IPS DF 6.9 (cell line): ENCODE measurements at places on chromosomes 6 and 20.

- DNase-seq: no peak
Measured at GRCh38 chr6:87196275-87196842, 41.0 kb downstream of the ZNF292 start.

DNA sequence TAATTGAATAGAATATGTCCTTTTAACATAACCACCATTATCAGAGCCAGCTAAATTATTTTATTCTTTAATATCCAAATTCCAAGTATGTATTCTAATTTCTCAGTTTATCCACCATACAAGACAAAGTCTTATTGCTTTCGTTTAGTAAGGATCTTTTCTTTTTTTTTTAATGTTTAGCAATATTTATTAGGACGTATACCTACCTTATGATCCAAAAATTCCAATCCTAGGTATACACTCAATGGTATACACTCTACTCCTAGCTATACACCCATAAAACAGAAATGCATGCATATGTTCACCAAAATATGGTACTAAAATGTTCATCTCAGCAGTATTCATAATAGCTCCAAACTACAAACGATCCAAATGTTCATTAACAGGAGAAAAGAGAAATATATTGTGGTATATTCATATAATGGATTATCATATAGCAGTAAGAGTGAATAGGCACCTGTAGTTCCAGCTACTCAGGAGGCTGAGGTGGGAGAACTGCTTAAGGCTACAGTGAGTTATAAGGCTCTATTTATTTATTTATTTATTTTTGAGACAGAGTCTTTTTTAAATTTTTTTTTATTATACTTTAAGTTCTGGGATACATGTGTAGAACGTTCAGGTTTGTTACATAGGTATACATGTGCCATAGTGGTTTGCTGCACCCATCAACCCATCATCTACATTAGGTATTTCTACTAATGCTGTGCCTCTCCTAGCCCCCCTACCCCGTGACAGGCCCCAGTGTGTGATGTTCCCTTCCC is 17.3 kb downstream of the TNFAIP3 start:
- no peak for DNase-seq

- DNase-seq: no peak
Measured at GRCh38 chr6:136365776-136366354, 76.2 kb upstream of the BCLAF1 start.

GRCh38 chr20:54622333-54623295 is 147.2 kb downstream of the DOK5 start:
- no peak for DNase-seq

- DNase-seq: no peak
Measured at GRCh38 chr6:27111743-27112142, 135.8 kb upstream of the PRSS16 start.

GRCh38 chr6:157763129-157763903 is 59.7 kb upstream of the SNX9 start:
- DNase-seq: peak; percentile 79

- DNase-seq: no peak
Measured at GRCh38 chr20:19943061-19943521, 74.1 kb upstream of the NAA20 start.

DNA sequence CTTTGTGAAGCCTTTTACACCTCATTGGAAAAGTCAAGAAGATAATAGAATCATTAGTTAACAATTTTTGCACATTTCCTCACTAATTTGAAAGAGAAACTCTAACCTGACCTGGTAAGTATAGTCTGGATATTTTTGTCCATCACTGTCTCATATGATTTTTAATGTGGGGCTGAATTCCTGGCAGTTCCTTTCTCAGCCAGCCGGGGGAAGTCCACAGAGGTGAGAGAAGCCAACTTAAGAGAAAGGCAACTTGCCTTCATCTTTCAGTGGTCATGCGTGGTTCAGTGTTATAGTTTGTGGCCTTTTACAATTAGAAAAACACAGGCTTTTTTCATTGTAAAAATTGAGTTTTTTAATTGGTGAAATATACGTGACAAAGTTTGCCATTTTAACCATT is 80.6 kb downstream of the CDYL start:
- DNase-seq: no peak

GRCh38 chr6:4668271-4669179 is 107.7 kb upstream of the CDYL start:
- no peak for DNase-seq

- no peak for DNase-seq
Measured at GRCh38 chr20:59949911-59950310, 8.3 kb upstream of the CDH26 start.

DNA sequence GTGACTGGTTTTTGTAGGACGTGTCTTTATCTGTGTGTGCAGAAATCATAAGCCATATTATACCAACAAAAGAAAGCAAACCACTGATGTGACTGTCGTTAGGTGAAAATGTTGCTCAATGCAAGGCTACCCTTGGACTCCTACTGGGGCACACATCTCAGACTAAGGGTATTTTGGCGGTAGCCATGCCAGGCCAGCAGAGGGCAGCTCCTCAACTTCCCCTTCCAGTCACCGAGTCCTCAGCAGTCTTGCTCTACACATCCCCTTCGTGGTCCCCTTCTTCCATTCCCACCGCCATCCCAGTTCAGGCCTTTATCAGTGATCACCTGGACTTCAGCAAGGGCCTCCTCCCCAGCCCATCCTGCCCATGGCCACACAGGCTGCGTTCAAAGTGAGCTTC is 113.7 kb upstream of the GGTLC1 start:
- DNase-seq: peak; percentile 31

GRCh38 chr20:60505423-60505822 is 547.2 kb downstream of the CDH26 start:
- no peak for DNase-seq

GRCh38 chr6:135118134-135118730 is 62.9 kb upstream of the MYB start:
- DNase-seq: no peak

- DNase-seq: no peak
Measured at GRCh38 chr6:158908606-158909005, 89.4 kb upstream of the EZR start.

DNA sequence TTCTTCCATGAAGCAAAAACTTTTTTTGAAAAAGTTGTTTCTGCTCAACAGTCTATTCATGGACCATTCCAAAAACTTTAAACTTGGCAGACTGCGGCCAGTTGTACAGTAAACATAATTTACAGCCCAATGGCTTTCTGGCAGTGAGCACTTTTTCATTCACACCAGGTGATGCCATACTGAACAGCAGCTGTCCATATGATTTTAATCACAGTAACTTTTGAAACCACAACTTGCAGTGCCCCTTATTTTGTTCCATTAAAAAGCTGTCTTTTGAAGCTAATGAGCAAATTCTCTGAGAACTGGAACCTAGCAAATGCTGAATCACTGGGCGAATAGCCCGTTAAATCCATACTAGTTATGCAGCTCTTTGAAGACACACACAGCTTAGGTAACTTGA is 576.6 kb downstream of the PTPRT start:
- DNase-seq: no peak

GRCh38 chr20:46004187-46004586 is 4.5 kb upstream of the MMP9 start:
- DNase-seq: no peak

GRCh38 chr20:37276494-37277252 is 12.8 kb upstream of the MANBAL start:
- DNase-seq: no peak

- no peak for DNase-seq
Measured at GRCh38 chr6:3643921-3644738, 107.4 kb downstream of the PXDC1 start.

DNA sequence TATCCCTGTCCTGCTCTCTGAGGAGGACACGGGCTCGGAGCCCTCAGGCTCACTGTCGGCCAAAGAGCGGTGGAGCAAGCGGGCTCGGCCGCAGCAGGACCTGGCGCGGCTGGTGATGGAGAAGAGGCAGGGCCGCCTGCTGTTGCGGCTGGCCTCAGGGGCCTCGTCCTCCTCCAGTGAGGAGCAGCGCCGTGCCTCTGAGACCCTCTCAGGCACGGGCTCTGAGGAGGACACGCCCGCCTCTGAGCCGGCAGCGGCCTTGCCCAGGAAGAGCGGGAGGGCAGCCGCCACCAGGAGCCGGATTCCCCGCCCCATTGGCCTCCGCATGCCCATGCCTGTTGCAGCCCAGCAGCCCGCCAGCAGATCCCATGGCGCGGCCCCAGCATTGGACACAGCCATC is 14.2 kb upstream of the SLC22A7 start:
- no peak for DNase-seq

- DNase-seq: no peak
Measured at GRCh38 chr20:52869698-52870501, 102.3 kb upstream of the TSHZ2 start.

DNA sequence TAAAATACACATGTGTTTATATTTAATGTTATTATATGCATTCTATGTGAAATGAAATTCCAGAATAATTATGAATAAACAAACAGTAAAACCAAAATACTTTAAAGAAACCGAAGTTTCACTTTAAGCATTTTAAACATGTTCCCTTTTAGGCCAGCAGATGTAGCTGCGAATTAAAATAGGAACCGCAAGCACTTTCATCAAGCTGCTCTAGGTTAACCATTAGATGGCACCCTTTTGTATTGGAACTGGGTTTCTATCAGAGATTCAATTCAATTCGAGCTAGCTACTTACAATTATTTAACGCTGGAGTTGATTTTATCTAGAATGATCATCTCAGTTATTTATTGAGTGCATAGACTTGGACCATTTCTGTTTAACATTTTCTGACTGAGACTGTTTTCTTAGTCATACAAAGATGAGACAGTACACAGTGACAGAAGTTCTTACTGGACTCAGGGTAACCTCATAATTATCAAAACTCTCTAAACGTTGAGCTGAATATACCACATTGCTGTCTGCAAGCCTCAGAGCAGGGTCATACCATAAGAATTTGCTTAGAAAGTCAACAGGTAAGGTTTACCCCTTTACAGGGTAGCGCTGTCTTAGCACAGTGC is 8.5 kb downstream of the TMEM242 start:
- DNase-seq: no peak

DNA sequence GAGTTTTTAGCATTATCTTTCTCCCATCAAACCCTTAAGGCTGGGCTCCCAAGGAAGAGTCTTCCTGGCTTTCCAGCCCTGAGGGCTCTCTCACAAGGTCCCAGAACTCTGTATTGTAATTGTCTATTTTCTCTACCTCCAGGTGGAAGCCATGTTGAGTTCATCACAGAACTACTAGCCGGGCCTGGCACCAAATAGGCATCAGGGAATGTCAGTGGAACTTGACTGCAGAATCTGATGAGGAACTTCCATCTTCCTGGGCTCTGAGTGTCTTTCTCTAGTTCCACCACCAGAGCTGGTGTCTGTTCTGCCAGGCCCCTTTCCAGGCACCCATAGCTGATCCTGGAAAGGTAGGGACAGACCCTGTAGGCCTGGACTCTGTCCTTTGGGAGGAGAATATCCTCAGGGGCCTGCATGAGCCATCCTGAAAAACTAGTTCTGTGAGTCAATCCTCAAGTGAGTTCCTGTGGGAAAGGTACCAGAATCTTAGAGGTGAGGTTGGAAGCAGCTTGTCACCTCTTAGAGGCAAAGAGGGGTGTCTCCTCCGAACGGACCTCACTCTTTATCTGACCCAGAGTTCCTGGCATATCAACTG is 11.1 kb upstream of the TOP1 start:
- DNase-seq: no peak

GRCh38 chr6:70520575-70520974 is 46.2 kb upstream of the SDHAF4 start:
- DNase-seq: no peak

- no peak for DNase-seq
Measured at GRCh38 chr6:7147051-7147671, 39.4 kb downstream of the RREB1 start.

DNA sequence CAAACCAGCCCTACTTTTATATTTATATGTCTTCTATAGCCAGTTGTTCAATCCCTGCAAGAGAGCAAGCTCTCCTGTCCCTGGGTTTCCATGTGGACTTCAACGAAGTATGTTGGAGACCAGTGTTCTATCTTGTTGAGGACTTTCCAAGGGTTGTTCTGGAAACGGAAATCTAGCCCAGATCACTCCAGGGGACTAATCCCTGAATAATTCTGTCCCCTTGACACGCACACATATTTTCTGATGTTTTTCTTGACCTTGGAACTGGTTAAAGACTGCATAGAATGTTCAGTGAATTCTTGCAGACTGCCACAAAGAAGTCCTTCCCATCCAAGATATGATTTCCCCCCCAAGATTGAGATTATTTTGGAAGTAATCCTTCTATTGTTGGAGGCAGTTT is 9.5 kb upstream of the MYLK2 start:
- no peak for DNase-seq

DNA sequence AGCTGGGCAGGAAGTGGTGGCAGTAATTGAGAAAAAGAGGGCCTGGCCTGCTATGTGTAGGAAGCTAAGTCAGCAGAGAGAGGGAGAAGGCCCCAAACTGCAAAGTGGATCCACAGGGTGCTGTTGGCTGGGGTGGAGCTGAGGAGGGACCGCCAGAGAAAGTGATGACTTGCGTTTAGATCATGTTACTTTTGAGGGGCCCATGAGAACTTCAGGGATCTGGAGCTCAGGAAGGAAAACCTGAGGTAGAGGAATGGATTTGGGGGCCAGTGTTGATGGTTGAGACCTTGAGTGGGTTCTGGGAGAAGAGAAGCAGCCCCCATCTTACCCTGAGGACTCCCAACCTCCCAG is 155.5 kb downstream of the MRPL14 start:
- no peak for DNase-seq

GRCh38 chr6:3303795-3304411 is 45.2 kb downstream of the PSMG4 start:
- no peak for DNase-seq

DNA sequence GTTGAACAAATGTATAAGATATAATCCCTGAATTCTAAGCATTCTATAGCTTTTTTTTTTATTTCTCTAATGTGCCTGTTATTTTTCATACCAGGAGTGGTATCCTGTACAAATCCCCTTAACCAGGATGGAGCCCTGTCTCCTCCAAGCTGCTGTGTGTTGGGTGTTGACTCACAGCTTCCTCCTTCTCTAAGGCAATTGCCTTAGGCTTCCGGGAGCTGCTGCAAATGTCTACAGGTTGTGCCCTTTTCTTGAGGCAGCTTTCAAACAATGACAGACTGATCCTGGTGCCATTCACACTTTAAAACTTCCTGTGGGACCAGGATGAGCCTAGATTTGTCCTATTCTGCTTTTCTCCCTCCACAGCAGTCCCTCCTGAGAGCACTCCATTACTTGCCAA is 173.2 kb downstream of the BTBD3 start:
- DNase-seq: no peak

DNA sequence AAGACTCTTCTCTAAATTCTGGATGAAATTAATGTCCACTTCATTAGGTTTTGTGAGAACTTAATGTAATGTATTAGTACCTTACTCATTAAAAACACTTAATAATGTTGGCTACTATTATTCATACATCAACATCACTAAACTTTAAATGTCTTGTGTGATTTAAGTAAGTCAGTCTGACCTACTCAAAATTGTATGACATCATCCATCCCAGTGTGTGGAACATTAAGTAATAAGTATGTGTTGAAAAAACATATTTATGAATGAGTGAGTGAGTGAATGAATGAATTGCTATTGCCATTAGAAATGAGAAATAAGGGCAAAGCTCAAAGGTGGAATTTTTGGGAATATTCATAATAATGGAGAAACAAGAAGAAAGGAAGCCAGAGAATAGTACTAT is 285.8 kb downstream of the HTR1B start:
- DNase-seq: no peak

GRCh38 chr6:144585217-144585814 is 300.2 kb downstream of the UTRN start:
- DNase-seq: no peak

GRCh38 chr20:13800728-13801134 is 15.9 kb downstream of the NDUFAF5 start:
- DNase-seq: no peak
